ENCODE measurements at places on chromosomes 13 and 19.

GRCh38 chr19:15332311-15332996 lies at the start of gene BRD4:
TSS of gene BRD4 (minus strand) at chr19:15332539. CDS start at chr19:15273099, 59,440 bp downstream.
- peak; percentile 32 for DNase-seq

- no peak for DNase-seq
Measured at GRCh38 chr13:46622630-46623256, 69.8 kb downstream of the LRCH1 start.

GRCh38 chr19:4186087-4186993 lies 3.9 kb downstream of the ANKRD24 start:
- peak; percentile 35 for DNase-seq

- no peak for DNase-seq
Measured at GRCh38 chr19:33683881-33684537, 62.3 kb downstream of the CHST8 start.

- no peak for DNase-seq
Measured at GRCh38 chr13:52428295-52428694, 22.1 kb downstream of the VPS36 start.

- DNase-seq: no peak
Measured at GRCh38 chr13:38970380-38971051, 20.1 kb downstream of the STOML3 start.

DNA sequence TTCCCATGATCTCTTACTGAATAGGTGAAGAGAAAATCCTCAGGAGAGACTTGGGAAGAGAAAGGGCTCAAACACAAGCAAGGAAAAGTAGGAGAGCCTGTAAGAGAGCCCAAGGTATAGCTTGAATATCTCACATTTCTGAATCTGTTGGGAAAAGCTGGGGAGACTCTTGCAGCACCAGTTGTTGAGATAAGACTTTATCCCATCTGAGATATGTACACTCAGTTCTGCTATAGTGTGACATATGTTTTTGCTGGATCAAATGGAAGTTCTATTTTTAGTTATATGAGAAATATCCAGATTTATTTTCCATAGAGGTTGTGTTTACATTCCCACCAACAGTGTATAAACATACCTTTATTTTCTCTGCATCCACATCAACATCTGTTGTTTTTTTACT lies 246.1 kb downstream of the NDFIP2 start:
- DNase-seq: no peak

- DNase-seq: no peak
Measured at GRCh38 chr13:23991119-23991518, 93.8 kb upstream of the C1QTNF9B start.

GRCh38 chr13:101916108-101916774 lies 463.8 kb downstream of the ITGBL1 start:
- no peak for DNase-seq

DNA sequence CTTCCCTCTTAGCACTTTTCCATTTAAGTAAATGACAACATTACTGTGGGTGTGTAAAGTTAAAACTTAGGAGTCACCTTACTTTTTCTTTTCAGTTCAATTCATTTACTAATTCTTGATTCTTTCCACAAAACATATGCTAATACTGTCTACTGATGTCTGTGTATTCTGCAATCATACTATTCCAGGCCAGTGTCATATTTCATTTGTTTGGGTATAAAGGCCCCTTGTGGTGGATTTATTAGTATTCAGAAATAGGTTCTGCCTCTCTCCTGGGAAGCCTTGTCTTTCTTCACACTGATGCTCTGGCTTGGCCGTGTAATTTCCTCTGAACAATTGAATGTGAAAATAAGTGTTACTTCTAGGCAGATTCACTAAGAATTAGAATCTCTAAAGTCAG lies 621.9 kb upstream of the SPRY2 start:
- DNase-seq: no peak

- no peak for DNase-seq
Measured at GRCh38 chr19:14183741-14184350, 22.1 kb downstream of the ADGRL1 start.

- DNase-seq: no peak
Measured at GRCh38 chr13:45113233-45114224, 6.8 kb upstream of the GTF2F2 start.

DNA sequence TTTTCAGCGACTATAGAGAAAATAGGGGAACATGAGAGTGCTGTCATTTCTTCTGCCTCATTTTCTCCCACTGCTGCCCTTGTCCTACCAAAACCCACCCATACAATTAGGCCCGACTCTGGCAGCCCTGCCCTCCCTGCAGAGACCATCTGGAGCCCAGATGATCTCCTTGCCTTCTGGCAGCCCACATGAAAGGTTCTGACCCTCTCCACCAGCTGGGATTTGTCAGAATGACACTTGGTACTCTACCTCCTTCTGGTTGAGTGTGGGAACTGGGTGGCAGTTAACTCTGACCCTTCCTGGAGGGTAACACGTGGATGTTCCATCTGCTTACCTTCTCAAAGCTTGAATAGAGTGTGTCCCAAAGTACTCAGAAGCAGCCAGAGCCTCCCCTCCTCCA lies 21.0 kb upstream of the SIAH3 start:
- no peak for DNase-seq

- DNase-seq: no peak
Measured at GRCh38 chr13:25732111-25732865, 319.5 kb downstream of the SHISA2 start.

DNA sequence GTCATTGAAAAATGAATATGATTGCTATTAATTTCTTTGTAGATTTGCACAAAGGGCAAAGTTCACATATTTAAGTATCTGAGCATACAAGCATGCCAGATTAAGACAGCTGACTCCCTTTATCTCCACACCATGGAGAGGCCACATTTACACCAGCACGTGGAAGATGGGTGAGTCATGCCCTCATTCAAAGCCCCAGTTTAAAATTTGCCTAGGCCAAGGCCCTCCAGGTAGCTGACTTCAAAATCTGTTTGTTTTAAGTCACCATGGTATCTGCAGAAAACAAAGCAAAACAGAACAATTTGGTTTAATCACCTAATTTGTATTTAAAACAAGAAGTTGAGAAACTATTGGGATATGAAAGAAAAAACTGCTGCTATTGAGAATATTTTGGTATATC lies 109.2 kb downstream of the ESD start:
- DNase-seq: no peak

- no peak for DNase-seq
Measured at GRCh38 chr13:45333977-45334922, 6.7 kb downstream of the TPT1 start.

DNA sequence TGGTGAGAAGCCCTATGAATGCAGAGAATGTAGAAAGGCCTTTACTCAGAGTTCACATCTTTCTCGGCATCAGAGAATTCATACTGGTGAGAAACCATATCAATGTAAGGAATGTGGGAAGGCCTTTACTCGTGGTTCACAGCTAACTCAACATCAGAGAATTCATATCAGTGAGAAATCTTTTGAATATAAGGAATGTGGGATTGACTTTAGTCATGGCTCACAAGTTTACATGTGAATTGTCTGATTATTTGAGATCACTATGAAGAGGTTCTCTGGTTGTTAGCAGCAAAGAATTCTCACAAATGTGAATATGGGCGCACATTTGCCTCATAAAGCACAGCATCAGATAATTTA lies 43.7 kb downstream of the ZNF585A start:
- DNase-seq: no peak

DNA sequence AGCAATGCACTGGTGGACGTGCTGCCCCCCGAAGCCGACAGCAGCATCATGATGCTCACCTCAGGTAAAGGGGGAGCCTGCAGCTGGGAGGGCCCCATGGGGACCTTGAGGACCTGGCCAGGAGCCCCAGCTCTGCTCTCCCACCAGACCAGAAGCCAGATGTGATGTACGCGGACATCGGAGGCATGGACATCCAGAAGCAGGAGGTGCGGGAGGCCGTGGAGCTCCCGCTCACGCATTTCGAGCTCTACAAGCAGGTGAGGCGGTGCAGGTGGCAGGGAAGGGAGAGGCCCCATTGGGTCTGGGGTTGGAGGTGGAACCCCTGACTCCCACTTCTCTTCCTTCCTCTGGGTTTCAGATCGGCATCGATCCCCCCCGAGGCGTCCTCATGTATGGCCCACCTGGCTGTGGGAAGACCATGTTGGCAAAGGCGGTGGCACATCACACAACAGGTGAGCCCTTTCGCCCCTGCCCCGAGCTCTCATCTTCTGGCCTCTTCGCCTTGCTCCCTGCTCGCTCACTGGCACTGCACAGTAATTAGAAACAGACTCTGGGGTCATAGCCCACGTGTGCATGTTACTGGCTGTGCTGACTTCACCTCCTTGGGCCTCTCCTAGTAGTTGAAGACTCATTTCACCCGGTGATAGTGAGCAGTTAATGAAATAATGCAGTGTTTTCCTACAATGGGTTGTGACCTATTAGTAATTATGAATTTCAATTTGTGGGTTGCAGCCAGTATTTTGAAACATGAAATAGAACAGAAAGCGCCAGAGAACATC lies 3.6 kb downstream of the PSMC4 start:
- no peak for DNase-seq

- DNase-seq: no peak
Measured at GRCh38 chr13:23243066-23243465, 62.3 kb downstream of the SGCG start.

DNA sequence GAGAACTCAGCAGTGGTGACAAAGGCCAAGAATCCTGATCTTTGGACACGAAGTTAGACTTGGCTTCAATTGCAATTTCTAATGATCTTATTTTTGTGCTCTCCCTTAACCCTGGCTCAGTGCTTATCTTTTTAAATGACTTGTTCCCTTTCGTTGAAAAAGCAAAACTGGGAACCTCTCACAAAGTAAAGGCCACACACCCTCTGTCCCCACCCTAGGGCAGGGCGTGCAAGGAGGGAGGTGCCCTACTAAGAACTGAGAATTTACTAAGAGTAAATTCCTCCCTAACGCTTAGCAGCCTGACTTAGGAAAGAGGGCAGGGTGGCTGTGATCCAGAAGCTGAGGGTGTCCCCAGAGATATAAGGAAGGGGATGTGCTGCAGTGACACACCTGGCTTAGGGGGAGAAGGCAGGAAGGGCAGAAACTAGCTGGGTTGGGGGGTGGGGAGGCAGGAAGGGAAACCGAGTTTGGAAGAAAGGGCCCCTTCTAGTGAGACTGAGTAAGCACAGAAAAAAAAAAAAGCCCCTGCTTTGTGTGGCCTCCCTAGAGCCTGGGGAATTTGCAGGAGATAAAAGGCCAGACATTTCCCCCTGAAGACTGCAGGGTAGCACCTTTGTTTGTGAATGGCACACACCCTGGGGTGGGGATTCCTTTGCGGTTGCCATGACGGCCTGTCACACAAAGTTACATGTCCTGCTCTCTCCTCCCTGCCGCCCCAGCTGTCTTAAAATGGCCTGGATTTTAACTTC lies 435.1 kb downstream of the EFNB2 start:
- no peak for DNase-seq

DNA sequence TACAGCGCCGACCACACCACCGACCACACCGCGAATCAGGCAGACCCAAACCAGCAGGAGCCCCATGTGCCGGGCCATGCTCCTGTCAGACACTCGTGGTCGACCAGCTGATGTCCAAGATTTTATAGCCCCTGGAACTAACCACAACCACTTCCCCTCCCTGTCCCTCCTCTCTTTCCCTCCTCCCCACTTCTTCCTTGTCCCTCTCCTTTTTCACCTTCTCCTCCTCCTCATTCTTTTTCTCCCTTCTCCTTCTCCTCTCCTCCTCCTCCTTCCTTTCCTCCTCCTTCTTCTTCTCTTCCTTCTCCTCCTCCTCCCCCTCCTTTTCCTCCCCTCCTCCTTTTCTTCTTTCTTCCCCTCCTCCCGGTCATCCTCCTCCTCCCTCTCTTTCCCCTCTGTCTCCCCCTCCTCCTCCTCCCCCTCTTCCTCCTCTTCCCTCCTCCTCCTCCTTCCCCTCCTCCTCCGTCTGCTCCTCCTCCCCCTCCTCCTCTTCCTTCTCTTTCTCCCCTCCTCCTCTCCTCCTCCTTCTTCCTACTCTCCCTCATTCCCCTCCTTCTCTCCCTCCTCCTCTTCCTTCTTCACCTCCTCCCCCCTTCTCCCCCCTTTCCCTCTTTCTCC lies 670 bp downstream of the BSPH1 start:
- no peak for DNase-seq

DNA sequence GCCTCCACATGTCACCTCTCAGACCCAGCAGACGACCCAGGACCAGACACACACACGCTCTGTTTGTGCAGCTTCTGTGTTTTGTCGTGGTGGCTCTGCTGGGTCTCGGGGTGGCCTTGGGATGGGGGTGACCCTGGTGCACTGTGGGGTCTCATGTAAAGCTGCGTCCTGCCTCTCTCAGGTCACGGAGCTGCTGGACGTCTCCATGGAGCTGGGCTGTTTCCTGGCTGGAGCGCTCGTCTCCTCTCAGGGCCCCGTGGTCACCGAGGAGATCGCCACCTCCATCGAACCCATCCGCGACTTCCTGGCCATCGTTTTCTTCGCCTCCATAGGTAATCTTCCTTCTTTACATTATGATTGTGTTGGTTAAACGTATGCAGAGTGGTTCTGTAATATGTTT lies 45.4 kb upstream of the TFDP1 start:
- no peak for DNase-seq

GRCh38 chr19:37217480-37217774 lies 587 bp upstream of the ZNF383 start:
- no peak for DNase-seq

DNA sequence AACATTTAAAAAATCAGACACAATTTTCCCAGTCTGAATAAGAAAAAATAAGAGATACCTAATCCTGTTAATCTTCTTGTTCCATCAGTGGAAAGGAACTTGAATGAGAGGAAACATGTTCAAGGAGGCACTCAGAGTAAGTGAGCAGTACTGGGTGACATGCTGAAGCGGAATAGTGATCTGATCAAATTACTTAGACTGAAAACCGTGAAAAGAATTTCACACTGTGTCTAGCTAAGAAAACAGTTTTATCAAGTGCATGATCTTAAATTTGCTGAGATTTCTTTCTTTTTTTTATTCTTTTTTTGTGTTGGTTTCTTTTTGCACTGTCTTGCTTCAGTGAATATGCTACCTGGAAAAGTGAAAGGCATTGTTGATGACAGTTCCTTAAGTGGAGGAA lies 249.5 kb upstream of the SLC10A2 start:
- no peak for DNase-seq

DNA sequence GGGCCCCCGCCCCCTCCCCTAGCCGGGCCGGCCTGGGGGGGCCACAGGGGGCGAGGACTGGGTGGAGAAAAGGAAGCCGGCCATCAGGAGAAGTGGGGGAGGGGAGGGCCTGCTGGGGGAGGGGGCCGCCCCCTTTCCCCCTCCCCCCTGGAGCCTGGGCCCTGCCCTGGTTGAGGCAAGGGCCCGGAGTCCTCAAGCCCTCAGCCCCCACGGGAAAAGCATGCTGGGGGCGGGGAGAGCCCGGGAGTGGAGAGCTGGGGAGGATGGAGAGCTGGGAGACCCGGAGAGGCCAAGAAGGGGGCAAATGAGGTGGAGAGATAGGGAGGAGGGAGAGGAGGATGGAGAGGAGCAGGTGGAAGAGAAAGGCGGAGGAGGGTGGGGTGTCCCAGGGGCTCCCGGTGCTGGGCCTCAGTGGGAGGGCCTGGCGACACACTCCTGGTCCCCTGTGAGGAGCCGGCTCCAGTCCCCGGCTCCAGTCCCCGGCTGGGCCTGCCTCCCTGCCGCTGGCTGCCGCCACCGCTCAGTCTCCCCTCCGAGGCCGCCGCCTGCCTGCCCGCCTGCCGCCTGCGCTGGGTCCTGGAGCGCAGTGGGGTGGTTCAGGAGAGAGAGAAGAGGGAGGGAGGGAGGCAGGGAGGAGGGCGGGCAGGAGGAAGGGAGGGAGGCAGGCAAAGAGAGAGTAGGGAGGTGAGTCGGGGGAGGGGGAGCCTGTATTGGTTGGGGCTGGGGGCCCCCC lies at the start of gene GRIK5:
TSS of gene GRIK5 (minus strand) at position 588 of the 733 bp plus-strand sequence. CDS start 4,436 bp downstream, outside the sequence.
- no peak for DNase-seq

- DNase-seq: no peak
Measured at GRCh38 chr13:113178070-113178895, 19.8 kb downstream of the PROZ start.

GRCh38 chr13:111503905-111504695 lies 183.7 kb downstream of the TEX29 start:
- no peak for DNase-seq

- DNase-seq: no peak
Measured at GRCh38 chr13:68057836-68058235, 827.7 kb upstream of the PCDH9 start.
